ENCODE measurements at places on chromosomes 4 and X.

GRCh38 chr4:14863418-14864364, 138.6 kb upstream of the CPEB2 start:
- no peak for DNase-seq

DNA sequence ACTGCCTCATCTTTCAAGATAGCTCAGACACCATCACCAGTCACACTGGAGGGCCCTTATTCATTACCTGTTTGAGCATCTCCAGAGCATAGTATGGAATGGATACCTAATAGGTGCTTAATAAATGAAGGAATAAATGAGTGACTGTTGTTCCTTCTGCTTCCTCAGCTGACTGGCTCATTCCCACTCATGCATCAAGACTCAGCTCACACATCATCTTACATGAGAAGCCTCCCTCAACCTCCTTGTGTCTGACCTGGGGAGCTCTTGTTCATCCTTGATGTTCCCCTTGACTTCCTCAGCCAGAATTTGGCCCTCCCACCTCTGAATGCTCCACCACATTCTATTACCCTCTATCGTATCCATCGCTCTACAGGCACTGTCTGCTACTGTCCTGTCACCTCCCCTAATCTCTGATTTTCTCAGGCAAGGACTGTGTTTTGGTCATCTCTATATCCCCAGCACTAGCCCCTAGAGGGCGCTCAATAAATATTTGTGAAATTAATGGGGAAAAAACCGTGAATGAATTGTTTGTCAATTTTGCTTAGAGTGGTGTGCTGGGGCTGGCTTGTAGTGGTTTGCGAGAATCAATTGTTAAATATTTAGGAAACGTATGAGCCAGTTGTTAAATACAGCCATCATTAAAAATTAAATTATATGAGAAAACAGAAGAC, 88.3 kb downstream of the NHSL2 start:
- peak; percentile 31 for DNase-seq

GRCh38 chr4:2252530-2253091, 9.3 kb downstream of the MXD4 start:
- DNase-seq: no peak

GRCh38 chrX:153509592-153509991, 7.8 kb upstream of the ATP2B3 start:
- DNase-seq: no peak

GRCh38 chr4:119977076-119977940, 89.3 kb downstream of the MAD2L1 start:
- no peak for DNase-seq

- no peak for DNase-seq
These were observed 194.0 kb upstream of the TTC29 start for GRCh38 chr4:147139455-147140198.

DNA sequence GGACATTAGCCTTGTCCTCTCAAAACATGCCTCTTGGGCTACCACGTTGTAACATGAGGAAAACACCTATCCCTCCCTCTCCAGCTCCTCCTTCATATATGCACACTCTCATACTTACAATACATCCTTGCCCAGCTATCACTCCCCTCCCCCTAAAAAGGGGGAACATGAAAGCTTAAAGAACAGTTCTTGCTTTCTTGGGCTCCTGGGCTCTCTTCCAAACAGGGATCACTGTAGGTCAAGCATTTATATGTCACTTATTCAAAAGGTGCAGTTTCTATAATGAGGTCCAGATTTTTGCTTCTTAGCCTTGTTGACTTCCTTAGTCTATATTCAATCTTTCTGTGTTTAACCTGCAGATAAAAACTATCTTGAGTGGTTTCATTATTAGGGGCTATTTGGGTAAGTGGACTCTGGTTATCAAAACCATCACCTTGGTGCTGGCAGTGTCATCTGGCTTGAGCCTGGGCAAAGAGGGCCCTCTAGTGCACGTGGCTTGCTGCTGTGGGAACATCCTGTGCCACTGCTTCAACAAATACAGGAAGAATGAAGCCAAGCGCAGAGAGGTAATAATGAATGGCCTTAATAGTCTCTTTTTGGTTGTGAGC, 119.4 kb downstream of the AKAP4 start:
- no peak for DNase-seq

DNA sequence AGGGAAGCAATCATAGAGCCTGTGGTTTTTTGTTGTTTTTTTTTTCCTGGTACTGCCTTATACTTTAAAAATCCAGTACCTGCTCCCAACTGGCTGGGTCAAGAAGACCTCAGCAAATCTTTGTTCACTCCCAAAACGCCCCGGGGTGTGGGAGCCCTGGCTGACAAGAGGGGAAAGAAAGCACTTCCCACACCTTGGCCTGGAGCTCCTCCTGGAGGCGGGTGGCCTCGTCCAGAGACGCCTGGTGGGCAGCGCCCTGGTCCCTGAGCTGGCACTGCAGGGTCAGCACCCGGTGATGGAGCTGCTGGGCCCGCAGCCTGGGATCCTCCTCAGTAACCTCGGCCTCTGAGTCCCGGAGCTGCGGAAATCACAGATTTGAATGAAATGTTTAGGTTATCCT, 38.2 kb downstream of the C4orf50 start:
- no peak for DNase-seq

- DNase-seq: no peak
These were observed 118.3 kb upstream of the ETNPPL start for GRCh38 chr4:108881190-108881589.

DNA sequence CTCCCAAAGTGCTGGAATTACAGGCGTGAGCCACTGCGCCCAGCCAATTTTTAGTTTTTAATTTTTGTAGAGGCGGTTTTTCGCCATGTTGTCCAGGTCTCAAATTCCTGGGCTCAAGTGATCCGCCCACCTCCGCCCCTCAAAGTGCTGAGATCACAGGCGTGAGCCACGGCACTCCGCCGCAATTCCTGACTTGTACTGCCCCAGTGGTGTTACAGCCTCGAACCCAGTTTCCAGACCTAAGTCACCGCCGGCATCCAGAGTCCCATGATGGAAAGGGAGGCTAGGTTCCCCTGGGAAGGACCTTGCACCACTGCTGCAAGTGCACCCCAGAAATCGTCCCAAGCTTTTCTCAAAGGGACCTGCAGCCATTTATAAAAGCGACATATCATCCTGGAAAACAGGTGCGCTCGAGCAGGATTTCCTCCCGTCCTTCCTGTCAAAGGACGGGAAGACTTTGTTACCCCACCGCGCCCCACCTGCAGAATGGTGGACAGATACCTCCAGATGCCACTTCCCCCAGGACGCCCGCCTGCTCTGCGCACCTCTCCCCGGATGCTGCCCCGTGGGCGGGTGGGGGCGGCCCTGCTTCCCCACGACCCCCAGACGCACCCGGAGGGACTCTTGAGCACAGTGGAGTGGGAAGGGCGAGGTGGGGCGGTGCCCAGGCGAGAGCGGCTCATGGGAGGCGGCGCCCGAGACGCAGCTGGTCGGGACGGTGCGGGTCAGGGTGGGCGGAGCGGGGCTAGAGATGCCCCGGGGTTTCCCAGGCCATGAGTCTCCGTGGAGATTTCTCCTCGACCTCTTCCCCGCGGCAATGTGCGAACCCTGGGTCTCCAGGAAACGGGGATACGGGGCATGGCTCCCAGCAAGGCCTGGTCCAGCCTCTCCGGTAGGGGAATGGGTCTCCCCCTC, 947 bp upstream of the RPL10 start:
- no peak for DNase-seq

DNA sequence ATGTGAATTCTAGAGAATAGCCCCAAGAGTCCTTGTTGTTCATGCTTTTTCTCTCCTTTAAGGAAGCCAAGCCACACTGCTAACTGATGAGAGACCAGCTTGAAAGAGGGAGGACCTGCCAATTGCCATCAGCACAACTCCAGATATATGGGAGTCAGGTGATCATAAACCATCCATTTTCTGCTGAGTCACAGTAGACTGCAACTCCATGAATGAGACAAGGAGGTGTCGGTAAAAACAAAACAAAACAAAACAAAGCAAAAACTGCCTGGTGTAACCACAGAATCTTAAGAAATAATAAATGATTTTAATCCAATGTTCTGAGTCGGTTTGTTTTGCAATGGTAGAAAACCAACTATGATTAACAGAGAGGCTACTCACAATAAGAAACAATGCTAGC, 837.3 kb downstream of the PCDH7 start:
- no peak for DNase-seq

- DNase-seq: no peak
These were observed 78.0 kb upstream of the TMEM33 start for GRCh38 chr4:41857226-41857641.

- no peak for DNase-seq
These were observed 107.4 kb upstream of the MAMLD1 start for GRCh38 chrX:150255441-150256296.

DNA sequence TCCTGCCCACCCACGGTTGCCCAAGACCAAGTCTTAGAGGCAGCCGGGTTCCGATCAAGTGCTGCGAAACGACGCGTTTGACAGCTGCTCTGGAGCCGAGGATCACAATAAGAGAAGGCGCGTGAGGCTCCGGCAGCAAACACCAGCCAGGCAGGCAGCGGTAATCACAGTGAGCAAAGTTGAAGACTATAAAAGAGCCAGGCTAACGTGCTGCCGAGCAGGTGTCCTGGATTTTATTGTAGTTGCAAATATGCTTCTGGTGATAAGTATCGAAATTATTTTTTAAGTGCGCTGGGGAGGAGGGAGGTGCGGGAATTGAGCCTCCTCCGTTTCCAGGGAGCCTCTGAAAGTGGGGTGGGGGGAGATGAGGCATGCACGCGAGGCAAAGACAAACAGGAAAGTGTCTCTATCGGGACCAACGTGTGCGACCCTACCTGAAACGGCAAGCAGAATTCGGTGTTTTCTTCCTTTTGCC, 590 bp downstream of the GABRA2 start:
- DNase-seq: no peak

GRCh38 chr4:42428036-42428435, 30.7 kb downstream of the SHISA3 start:
- no peak for DNase-seq

GRCh38 chrX:46754036-46754435, 4.9 kb downstream of the SLC9A7 start:
- DNase-seq: no peak

DNA sequence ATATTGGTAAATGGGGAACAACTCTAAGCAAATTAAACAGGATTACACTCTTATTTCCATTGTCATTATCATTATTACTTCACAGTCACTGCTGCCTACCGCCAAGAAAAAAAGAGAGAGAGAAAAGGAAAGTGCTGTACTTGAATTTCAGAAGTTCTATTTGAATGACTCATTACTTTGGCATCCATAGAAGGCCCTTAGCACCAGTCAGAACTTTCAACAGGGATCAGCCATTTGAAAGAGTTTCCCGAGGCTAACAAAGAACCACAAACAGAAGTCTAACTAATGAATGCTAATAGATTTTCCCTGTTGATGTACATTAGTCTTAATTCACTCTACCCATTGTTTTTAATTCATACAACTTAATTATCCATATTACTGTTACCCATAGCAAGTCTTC, 116.3 kb downstream of the SHROOM4 start:
- DNase-seq: no peak

DNA sequence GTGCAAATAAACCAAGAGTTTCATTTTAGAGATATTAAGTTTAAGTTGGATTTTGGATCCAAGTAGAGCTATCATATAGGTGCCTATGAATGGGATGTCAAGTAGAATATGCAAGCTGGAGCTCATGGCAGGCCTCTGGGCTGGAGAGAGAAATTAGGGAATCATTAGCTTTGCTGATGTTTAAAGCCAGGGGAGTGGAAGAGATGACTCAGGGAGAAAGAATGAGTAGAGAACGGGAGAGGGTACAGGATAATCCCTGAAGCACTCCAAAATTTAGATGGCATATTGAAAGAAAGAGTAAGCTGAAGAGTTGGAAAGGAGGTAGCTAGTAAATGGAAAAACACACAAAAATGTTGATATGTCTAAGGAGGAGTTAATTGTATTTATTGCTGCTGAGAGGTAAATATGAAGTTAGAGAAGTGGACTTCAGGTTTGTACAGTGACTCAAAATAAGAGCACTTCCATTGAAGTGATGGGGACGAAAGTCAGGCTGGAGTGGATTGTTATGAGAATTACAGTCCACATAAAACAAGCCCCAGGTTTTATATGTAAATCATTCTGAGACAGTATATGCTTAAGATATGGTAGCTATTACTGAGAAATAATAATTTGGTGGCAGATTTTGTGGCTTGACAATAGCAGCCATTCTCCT, 72.5 kb upstream of the GRXCR1 start:
- no peak for DNase-seq

DNA sequence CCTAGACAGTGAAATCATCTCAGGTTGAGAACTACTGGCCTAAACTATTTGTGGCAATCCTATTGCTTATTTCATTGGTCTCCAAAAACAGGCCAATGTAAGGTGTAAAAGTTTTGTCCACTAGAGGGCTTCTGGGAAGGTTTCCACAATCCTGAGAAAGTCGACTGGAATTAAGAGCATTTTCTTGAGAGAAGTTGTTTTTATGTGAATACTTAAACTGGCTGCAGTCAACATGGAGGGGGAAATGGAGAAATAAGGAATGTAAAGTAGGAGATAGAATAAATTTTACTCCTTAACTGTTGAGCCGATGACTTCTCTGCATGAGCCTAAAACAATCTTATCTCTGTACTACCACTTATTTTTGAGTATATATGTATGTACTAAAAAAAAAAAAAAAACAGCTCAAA, 11.0 kb upstream of the EIF4E start:
- DNase-seq: no peak

GRCh38 chr4:19684084-19684483, 567.6 kb upstream of the SLIT2 start:
- no peak for DNase-seq

DNA sequence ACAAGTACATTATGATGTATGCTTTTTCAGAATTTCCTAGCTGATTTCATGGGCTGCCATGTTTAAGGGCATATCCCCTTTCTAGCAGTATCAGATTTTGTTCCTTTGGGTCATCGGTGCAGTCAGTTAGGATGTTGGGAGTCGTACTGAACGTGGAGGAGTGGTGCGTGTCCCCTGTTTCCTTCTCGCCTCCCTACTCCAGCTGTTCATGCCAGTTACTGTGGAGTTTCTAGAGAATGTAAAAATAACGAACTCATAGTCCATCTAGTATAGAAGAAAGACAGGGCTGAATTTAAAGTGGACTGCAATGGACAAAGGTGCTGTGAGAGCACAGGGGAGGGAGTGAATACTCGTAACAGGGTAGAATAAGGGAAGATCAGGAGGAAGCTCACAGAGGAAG, 111.3 kb downstream of the CEP135 start:
- no peak for DNase-seq

GRCh38 chr4:182806259-182807252, 110.6 kb downstream of the DCTD start:
- DNase-seq: peak; percentile 54

- DNase-seq: no peak
These were observed 49.5 kb upstream of the GABRQ start for GRCh38 chrX:152588206-152588605.

GRCh38 chr4:6375620-6376295, 96.7 kb downstream of the PPP2R2C start:
- no peak for DNase-seq

GRCh38 chr4:3851211-3851610, 85.0 kb downstream of the ADRA2C start:
- DNase-seq: no peak

DNA sequence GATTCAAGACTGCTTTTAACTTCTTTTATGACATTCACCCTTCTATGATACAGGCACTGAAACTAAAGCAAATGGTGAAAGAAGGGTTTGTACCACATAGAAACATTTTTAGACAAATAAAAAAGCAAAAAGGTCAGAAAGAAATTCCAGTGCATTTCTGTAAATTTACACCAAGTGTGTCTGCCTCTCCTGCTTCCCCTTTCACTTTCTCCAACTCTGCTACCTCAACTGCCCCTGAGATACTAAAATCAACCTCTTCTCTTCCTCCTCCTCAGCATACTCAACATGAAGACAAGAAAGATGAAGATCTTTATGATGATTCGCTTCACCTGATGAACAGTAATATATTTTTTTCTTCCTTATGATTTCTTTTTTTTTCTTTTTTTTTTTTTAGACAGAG, 187.9 kb downstream of the LRBA start:
- no peak for DNase-seq

All from effector memory CD8-positive, alpha-beta T cell (primary cell).